ENCODE measurements at places on chromosomes 7 and 10.

DNA sequence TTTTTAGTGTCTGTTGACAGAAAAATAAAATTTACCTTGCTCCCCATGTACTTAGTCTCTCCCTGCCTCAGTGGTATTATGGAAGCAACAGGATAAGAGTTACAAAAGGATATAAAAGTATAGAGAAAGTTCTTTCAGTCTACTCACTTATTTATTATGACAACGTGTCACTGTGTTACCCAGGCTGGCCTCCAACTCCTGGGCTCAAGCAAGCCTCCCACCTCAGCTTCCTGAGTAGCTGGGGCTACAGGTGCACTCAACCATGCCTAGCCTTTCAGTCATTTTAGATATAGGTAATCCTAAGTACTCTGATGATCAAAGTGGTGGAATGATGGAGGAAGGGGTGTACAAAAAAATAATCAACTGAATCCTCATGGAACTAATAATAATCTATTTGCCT, 215.2 kb upstream of the MKLN1 start:
- no peak for DNase-seq

GRCh38 chr10:99708428-99709012, 23.4 kb downstream of the COX15 start:
- no peak for DNase-seq

DNA sequence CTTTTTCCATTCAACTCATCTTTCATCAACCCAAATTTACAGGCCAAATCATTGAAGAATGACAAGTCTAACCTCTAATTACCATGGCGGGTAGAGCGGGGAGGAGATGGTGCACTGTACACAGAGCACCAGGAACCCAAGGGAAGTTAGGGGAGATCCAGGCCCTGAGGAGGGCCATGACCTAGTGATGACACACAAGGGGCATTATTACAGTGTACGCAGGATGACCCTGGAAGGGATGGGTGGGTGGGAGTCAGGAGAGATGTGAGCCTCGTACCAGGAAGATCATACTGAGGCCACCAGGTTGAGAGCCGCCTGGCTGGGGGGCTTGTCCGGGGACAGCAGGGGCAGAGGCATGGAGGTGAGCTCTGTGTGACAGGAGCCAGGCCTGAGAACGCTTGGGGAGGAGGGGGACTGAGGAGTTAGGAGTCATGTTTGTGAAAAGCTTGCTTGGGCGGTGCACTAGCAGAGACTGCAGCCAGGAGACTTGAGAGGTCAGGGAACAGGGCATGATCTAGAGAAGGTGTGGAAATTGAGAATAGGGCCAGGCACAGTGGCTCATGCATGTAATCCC, 89.5 kb upstream of the CCNY start:
- no peak for DNase-seq

DNA sequence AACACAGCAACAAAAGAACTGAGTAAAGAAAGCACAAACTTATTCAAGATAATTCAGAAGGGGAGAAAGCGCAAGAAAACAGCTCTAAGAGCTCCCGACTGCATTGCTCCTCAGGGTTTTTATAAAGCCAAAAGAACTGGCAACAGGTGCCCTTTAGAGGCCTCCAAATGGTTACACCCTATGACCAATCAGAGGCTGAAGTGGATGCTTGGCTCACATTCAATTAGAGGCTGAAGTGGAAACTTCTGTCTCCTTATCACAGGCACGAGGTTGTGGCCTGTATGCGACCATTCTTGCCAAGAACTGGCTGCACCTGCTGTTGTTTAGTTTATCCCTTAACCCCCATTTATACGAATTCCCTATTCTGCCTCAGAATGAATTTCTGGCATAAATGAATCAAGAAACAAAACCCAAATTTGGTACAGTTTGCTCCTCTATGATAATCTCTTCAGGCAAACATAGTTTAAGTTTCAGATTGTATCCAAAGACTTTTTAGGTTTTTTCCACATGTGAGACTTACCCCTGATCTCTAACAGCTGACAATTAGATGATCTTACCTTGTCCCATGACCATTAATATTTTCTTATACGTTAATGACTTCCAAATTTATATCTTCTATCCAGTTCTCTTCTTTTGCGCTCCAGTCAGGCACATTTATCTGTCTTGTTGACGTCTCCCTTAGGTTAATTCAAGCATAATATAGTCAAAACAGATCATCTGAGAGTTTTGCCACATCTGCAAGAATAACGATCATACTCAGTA, 504.8 kb downstream of the NXPH1 start:
- DNase-seq: no peak

DNA sequence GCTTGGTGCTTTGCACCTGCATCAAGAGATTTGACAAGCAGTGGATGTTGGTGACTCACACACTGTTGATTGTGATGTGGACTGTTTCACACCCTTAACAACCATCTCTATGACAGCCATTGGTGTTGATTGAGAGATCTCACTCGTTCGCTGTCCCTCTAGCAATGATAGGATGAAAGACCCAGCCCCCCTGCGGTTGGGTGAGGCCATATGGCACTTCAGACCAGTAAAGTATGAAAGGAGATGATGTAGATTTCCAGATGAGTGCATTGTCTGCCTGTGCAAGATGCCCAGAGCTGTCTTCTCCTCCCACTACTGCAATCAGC, 138.7 kb upstream of the PRR15 start:
- no peak for DNase-seq

GRCh38 chr10:102068216-102068615, 3.1 kb downstream of the HPS6 start:
- no peak for DNase-seq

DNA sequence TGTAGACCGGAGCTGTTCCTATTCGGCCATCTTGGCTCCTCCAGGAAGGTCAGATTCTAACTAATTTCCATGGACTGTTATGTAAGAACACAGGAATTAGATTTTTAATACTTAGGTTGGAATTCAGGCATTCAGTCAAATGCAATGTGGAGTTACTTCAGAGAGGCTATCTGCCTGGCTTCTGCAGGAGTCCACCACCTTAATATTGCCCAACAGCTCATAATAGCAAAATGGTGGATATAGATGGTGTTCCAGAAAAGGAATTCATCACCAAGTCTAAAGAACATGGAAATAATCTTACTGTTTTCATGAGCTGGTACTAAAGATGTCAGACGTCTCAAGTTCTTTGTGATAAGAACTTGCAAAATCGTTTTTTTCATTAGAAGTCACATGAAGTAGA, 39.5 kb downstream of the CRHR2 start:
- DNase-seq: no peak

DNA sequence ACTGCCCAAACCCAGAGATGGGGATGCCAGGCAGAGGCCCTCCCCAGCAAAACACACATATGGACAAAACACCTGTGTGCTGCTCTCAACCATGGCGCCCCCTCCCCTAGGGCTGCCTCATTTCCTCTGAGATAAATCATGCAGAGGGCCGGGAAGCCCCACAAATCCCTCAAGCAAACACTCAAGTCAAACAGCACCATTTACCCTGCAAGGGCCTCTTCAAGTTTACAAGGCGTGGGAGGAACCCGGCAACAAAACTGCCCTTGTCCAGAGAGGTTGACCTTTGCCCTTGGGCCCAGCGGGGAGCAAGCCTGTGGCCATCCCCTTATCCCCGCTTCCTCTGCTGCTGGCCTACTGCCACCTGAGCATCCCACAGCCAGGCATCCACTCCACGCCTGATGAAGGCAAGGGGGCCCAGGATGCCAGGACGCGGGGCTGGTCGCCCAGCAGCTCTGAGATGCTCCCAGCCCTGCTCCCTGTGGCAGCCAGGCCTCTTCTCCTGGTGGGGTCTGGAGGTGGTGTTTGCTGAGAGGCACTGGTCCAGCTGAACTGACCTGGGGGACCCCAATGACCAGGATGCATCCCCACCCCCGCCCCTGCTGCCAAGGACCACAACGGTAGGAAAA, 77.4 kb downstream of the DLG5 start:
- no peak for DNase-seq

DNA sequence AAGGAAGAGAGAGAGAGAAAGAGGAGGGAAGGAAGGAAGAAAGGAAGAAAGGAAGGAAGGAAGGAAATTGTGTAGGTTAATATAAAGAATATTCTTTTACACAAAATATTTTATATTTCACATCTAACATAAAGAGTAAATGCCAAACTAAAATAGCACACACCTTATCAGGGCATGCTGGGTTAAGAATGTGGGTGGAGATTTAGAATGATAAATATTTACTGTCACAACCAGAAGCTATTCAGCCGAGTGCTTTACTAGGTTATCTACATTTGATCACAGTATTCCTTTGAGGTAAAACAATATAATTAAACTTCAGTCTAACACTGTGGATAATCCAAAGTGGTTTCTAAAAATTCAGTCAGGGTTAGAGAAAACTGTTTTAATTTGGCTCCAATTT, 103.3 kb downstream of the SEMA3A start:
- no peak for DNase-seq

DNA sequence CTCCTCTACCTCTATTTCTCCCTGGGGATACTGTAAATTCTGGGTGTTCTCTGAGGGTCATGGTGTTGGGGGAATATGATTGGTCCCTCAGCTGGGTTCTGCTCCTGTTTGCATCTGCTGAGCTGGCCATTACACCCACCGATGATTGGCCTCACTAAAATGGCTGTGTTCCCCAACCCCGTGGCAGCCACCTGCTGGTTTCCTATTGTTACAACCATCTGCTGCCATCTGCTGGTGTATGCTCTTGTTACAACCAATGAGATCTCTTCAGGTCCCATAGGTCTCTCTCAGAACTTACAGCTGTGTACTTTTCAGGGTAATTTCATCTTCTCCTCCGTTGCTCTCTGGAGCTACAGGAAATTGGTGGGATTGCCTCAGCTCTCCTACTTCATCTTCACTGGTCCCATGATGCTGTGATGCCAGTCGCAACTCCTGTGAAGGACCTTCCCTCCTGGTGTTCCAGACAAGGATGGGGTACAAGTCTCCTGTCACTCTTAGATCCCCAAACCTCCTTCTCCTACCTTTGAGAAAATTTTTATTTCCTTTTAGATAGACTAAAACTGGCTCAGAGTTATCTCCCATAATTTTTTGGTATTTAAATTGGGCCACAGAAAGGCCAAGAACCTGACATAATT, 303.5 kb upstream of the SMIM30 start:
- peak; percentile 62 for DNase-seq

- DNase-seq: no peak
These were observed 21.3 kb downstream of the ZEB1 start for GRCh38 chr10:31340343-31340742.

DNA sequence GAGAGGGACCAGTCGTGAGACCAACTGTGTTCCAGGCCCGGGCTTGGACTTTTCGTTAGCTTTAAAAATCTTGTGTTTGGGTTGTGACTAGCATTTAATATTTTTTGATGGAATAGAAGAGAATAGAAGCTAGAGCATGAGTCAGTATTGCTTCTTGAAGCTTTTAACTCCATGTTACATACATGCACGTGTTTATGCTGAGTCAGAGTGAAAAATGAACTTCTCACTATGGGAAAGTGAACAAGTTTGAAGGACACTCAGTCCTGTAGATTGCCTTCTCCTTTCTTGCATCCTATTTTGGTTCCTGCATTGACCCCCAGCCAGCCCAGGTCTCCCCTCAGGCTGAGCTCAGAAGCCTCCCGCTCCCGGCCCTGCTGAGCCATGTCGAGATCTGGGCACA, 31.8 kb downstream of the GHRHR start:
- DNase-seq: no peak

DNA sequence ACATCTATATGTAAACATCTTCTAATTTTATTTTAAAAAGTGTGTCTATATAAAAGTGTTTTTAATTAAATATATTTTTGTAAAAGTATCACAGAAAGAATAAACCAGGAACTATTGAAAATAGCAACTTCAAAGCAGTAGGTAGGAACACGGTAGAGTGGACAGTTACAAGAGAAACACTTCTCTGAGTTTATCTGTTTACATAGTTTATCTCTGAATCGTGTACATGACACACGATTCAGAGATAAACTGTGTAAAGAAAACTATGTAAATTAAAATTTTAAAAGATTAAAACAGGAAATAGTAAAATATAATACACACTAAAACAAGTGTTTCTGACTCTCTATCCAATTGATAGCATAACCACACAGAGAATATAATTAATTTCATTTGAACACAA, 25.1 kb upstream of the FAM170B start:
- no peak for DNase-seq

DNA sequence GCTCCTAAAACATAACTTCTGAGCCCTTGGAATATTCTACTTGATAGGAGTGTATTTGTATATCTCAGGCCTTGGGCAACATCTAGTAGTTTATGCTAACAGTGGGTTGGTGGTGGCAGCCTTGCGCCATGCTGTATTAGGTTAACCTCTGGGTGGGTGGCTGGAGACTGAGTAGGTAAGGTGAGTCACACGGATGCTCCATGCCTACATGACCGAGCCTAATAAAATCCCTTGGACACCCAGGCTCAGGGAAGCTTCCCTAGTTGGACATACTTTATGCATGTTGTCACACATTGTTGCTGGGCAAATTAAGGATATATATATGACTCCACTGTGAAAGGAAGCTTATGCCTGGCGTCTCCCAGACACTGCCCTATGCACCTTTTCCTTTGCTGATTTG, 6.0 kb upstream of the DAGLB start:
- peak; percentile 87 for DNase-seq

DNA sequence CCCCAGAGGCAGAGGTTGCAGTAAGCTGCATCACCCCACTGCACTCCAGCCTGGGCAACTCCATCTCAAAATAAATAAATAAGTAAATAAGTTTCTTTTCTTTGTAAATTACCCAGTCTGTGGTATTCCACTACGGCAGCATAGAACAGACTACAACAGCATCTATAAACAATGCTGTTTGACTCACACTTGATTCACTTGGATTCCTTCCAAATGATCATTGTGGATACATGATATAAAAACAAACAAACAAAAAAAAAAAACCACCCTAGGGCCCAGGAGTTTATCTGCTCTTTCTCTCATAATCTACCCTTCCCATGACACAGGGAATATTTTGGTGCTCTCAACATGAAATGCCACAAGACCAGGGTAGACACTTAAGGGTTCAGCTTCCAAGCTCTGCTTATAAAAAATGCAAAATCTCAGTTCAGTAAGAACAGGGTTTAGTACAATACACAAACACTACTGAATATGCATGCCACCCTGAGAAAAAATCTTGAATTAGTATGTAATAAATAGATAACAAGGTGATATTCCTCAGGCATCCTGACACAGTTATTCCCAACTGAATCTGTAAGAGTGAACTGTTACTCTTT, 200.9 kb downstream of the FAM107B start:
- no peak for DNase-seq

- DNase-seq: no peak
These were observed 36.9 kb downstream of the PIK3CG start for GRCh38 chr7:106901828-106902441.

DNA sequence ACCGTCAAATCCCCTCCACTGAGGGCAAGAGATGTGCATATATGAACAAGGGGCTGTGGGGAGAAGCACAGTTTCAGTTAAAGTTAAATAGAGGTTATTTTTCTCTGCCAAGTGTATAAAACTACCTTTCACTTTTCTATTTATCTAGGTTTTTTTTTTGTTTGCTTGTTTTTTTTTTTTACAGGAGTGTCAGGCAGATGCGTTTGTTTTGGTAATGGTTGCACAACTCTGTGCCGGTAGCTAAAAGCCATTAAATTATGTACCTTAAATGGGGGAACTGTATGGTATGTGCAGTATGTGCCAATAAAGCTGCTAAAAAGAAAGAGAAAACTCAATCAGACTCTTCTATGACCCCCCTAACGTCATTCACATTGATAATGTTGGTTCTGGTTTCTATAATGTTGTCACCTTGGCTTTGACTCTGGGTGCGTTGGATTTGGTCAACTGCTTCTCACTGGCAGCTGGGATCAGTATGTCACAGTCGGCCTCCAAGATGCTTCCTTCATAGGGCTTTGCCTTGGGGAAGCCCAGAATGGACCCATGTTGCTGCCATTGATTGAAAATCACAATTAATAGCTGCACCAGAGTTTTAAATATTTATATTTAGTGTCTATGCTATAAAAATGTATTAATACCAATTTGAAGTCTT, 34.2 kb downstream of the GLUD1 start:
- no peak for DNase-seq
